Fibroblast of lung (primary cell): ENCODE measurements at places on chromosomes 2 and 18. TPM values are rescaled to one million over a fixed set of nuclear protein-coding genes. Genes with fewer than 3 reads are reported as not detected.

- DNase-seq, result no peak
These were observed 15.7 kb downstream of the CNDP2 start for GRCh38 chr18:74511823-74512222.

DNA sequence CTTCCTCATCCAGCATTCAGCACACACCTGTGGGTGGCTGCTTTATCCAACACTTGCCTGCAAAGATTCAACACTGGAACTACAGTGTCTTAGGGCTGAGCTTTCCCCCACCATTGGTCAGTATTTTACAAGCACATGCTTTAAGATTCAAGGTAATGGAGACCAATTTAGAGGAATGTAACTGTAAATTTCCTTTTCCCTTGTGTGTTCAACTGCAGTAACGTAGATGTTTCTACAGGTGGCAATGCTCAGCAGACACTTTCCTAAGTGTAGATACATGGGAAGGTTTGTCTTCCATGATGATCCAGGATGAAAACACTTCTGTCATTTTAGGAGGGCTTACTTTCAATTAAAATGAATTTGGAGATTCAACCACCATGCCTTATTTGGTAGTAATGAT, 143.6 kb upstream of the PXDN start:
- DNase-seq, result peak; percentile 17

PRSS56 gene
- total RNA-seq, result not detected in 2 replicates

PAX3 gene
- total RNA-seq, result not detected in 2 replicates

DNA sequence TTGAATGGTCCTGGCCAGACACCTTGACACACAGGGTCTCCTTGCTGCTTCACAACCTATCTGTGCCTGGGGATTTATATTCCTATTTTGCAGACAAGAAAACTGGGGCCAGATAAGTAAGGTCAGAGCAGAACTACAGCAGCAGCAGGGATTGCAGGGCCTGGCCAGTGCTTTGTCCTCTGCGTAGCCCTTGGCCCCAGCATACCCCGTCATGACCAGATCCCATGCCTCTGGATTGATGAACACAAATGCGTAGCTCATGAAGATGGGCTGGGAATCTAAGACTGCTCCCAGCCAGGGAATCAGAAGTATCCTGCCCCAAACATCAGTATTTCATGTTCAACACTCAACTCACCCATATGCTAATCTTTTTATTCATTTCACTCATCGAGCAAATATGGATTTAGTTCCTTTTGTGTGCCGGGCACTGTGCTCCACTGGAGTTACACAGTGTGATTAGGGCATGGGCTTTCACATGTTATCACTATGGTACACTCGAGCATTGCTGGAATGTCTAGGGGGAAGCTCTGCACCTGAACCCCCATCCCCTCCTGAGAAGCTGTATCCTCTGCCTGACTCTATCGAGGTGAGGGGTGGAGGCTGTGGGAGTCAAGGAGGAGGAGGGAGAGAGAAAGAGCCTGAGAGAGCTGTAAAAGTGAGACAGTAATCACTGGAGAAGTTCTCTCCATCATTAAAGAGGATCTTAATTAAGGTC, 143.3 kb downstream of the CYP26B1 start:
- no peak for DNase-seq

GRCh38 chr2:133553251-133553650, 15.0 kb downstream of the NCKAP5 start:
- DNase-seq, result peak; percentile 66

- DNase-seq, result no peak
These were observed 8.6 kb upstream of the AGPS start for GRCh38 chr2:177383935-177384334.

GRCh38 chr2:151891566-151892194, 63.5 kb upstream of the ARL5A start:
- DNase-seq, result no peak

- no peak for DNase-seq
These were observed 13.3 kb downstream of the TUBB6 start for GRCh38 chr18:12321333-12321732.
